ENCODE measurements at places on chromosomes 2 and 18.

DNA sequence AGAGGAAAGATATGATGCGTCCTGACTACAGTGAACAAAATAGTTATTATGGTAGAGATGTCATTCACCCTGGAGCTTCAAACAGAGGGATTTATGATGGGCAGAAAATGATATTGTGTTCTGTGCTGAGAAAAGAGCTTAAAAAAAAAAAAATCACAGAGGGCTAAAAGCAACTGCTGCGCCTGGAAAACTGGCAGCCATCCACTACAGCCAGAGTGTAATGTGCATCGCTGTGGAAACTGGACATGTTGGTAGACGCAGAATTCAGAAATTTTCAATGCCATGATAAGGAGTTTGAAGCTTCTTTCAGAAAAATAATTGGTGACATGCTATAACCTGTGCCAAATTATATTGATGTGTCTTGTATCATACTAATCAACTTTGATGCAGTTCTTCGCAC, 122.9 kb upstream of the SOX11 start:
- DNase-seq, result no peak

- DNase-seq, result no peak
Observed at GRCh38 chr2:147108548-147108947, 736.3 kb upstream of the ACVR2A start.

- no peak for DNase-seq
Observed at GRCh38 chr18:36811430-36811829, 17.4 kb downstream of the TPGS2 start.

DNA sequence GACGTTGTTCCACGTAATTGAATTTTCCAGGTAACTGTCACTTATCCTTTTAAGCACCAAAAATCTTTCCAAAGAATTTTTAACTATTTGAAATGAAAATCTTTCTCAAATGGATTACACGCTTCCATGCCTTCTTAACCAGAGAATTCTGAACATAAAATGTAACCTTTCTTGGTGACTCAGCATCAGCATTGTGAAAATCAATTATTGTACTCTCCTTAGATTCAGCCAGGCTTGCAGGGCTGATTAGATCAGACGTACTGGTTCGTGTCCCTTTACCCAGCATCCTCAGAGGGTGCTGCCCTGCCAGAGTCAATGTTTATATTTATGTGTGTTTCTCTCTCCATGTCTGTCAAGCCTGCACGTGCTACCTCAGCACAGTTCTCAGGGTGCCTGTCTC, 623.9 kb downstream of the CNTNAP5 start:
- no peak for DNase-seq

DNA sequence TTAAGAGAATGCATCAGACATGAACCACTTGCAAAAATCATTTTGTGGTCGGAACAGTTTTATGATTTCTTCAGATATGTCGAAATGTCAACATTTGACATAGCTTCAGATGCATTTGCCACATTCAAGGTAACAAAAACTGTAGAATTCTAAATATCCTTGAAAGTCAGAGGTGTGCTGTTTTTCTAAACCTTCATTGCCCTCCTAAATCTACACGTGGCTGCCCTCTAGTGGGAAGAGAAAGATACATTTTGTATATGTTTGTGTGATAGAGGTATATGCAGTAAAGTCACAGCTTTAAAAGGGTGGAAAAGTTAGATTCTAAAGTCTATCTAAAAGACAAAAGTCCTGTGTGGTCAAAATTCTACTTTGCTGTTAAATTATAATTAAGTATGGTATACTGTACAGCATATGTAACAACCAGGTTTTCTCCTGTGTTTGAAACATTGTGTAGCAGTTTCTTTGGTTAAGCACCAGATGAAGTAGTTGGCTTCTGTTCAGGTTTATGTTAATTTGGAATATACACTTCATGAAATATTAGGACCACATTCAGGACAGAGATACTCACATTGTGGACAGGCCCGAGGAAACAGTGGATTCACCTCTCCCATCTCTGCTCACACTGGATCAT, 65.9 kb upstream of the ITM2C start:
- DNase-seq, result no peak
